ENCODE measurements at places on chromosomes 6 and 20.
A peak's percentile ranks its signal among the peaks of the same experiment; 100 is the strongest.

DNA sequence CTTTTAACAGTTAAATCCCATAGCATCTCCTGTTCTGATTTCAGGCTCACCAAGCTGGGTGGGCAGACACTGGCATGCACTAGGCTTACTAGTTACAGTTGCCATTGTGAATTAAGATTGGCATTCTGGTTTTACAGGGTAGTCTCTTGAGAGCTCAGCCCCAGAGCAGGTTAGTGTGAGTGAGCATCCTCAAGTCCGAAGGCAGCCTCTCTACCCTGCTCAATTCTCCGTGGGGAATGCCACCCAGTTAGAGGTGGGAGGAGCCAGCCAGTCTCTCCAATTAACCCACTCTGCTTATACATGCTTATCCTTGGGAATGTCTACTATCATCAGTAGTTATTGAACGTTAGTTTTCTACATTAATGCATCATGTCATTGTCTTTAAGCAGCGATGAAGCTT is 8.9 kb upstream of the OGFRL1 start:
- no peak for DNase-seq

DNA sequence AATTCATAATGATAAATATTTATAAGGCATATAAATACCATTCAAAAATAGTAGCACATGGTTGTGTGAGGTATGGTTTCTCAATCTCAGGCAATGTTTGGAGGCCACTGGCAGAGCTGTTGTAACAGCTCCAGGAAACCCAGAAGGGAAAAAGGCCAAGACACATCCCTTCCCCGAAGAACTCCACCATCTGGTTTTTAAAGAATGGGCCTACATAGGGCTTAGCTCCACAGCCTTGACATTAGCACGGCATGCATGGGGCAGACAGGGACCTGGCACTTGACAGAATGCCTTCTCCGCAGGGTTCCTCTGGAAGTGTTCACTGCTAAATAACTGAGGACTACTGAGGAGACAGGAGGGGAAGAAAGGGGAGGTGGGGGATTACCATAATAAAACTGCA is 16.1 kb upstream of the FOXO3 start:
- peak; percentile 83 for DNase-seq

DNA sequence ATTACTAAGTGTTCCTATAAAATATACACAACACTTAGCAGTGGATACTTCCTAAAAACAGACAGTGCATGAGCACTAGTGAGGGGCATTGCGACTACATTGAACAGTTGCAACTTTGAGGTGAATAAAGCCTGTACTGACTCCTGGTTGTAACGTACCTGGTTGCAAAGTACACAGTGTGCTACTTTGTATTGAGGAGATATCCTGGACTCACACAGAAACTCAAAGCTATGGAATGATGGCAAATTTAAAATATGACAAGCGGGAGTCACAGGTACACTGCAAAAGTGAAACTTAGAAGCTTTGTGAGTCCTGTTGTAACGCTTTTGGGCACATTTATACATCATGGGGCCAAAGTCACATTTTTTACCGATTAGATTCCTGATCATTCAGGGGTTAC is 55.6 kb upstream of the HLA-A start:
- DNase-seq, result no peak

DNA sequence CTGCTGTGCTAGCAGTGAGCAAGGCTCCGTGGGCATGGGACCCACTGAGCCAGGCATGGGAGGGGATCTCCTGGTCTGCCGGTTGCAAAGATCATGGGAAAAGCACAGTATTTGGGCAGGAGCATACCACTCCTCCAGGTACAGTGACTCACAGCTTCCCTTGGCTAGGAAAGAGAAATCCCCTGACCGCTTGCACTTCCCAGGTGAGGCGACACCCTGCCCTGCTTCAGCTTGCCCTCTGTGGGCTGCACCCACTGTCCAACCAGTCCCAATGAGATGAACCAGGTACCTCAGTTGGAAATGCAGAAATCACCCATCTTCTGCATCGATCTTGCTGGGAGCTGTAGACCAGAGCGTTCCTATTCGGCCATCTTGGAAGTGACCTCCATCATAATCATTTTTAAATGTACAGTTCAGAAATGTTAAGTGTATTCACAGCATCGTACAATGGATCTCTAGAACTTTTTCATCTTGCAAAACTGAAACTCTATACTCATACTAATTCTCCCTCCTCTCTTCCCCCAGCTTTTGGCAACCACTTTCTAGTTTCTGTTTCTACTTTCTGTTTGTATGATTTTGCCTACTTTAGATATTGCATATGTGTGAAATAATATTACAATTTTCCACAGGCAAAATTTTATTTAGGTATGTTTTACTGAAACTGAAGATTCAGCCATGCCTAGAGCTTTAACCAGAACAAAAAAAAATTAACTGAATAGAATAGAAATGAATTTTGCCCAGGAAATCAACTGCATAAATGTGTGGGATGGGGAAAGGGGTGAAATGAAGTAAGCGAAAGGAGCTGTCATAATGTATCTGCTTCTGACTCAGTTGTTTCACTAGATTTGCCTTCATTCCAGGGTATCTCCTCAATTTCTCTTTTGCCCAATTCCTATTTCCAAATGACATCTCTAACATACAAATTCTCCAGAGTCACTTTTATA is 100.0 kb downstream of the RWDD2A start:
- no peak for DNase-seq

All from cerebellar cortex (tissue), 1 donor.